Right atrium auricular region (tissue), 2 donors: ENCODE measurements at places on chromosomes 1 and 21. TPM values are rescaled to one million over a fixed set of nuclear protein-coding genes. Genes with fewer than 3 reads are reported as not detected.

The TAL1 gene
- 3.1 TPM for total RNA-seq

DNA sequence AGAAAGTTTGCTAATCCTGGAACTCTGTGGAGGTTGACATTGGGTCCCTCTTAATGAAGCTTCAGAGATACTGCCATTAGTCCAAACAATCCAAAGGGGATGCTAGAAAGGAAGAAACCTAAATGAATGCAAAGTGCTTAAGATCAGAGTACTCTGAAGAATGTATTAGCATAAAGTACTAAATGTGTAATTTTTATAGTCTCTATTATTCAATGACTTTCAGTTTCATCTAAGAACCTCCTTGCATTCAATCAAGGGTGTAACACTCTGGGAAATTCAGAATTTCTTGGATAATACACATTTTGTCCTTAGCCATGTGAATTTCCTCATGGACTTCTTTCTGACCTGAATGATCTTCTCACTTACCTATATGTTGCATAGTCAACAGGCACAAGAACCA is 1078.5 kb upstream of the ADGRL4 start:
- DNase-seq = no peak
- H3K27ac ChIP-seq = no peak overlapping the region
- no peak overlapping the region for H3K4me3 ChIP-seq
- H3K36me3 ChIP-seq = no peaks in the 10 kb centered on the region

DNA sequence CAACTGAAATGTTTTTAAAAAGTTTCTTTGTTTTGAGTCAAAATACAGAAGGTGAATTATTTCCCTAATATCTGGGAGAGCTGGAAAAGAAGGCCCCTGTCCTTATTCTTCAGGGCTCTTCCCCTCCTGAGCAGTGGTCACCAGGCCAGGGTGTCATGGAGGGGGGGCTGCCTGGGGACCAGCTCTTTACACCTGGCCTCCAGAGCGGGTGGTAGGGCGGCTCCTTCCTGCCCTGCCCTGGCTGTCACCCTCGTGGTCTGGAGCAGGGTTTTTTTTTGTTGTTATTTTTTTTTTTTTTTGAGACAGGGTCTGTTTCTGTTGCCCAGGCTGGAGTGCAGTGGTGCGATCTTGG is 6.6 kb downstream of the SKI start:
- H3K27me3 ChIP-seq = no peaks in the 10 kb centered on the region
- DNase-seq = no peak

DNA sequence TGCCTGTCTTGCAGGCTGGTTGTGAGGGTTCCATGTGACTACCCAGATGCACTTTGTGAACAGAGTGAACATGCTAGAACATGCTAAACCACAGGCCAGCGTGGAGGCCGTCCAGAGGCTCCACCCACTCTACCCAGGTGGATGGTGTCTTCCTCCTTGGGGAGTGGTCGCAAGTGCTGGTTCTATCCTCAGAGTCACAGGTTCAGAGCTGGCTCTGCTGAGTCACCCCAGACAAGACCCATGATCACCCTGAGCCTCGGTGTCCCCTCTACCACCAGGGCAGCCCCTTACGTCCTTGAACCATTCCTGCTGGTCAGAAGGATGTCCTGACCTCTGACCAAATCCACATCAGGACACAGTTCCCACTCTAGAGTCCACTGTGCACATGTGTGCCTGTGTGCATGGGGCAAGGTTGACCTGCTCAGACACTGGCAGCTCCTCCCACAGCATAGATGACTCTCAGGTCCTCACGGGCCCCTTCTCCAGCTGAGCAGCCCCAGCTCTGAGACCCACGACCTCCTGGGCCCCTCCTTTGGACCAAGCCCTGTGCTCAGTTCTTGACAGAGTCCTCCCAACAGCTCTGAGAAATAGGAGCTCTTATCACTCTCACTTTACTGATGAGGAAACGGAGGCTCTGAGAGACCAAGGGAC is 391.8 kb downstream of the MATN1 start:
- H3K27me3 ChIP-seq = no peaks in the 10 kb centered on the region
- no peaks in the 10 kb centered on the region for H3K4me1 ChIP-seq
- H3K27ac ChIP-seq = no peak overlapping the region
- H3K36me3 ChIP-seq = no peaks in the 10 kb centered on the region
- H3K4me3 ChIP-seq = no peak overlapping the region

- H3K4me3 ChIP-seq = peak overlapping the region; percentile 96
- H3K27ac ChIP-seq = peak overlapping the region; percentile 94
- peak; percentile 92 for DNase-seq
- no peaks in the 10 kb centered on the region for H3K27me3 ChIP-seq
- peaks cover 34% of the 10 kb centered on the region for H3K4me1 ChIP-seq
Observed at GRCh38 chr1:178093494-178093950, 382 bp upstream of the RASAL2 start.

The ABCA4 gene
- not detected for total RNA-seq

- no peak overlapping the region for H3K4me3 ChIP-seq
- peak overlapping the region; percentile 73 for H3K27ac ChIP-seq
- DNase-seq = no peak
- no peaks in the 10 kb centered on the region for H3K27me3 ChIP-seq
Observed at GRCh38 chr1:164785841-164786534, 227.0 kb downstream of the PBX1 start.

The MRPS15 gene
- 93.4 TPM for total RNA-seq

- no peaks in the 10 kb centered on the region for H3K4me1 ChIP-seq
- peak; percentile 91 for DNase-seq
- H3K27ac ChIP-seq = peak overlapping the region; percentile 92
- no peaks in the 10 kb centered on the region for H3K36me3 ChIP-seq
- no peaks in the 10 kb centered on the region for H3K27me3 ChIP-seq
Observed at GRCh38 chr1:234722904-234723720, 113.1 kb upstream of the IRF2BP2 start.

GRCh38 chr1:21909286-21909759 is 27.8 kb downstream of the HSPG2 start:
- peaks cover 100% of the 10 kb centered on the region for H3K4me1 ChIP-seq
- H3K27ac ChIP-seq = peak overlapping the region; percentile 91
- H3K36me3 ChIP-seq = no peaks in the 10 kb centered on the region
- no peak overlapping the region for H3K4me3 ChIP-seq
- H3K27me3 ChIP-seq = no peaks in the 10 kb centered on the region

The LGR6 gene
- 5.5 TPM for total RNA-seq

DNA sequence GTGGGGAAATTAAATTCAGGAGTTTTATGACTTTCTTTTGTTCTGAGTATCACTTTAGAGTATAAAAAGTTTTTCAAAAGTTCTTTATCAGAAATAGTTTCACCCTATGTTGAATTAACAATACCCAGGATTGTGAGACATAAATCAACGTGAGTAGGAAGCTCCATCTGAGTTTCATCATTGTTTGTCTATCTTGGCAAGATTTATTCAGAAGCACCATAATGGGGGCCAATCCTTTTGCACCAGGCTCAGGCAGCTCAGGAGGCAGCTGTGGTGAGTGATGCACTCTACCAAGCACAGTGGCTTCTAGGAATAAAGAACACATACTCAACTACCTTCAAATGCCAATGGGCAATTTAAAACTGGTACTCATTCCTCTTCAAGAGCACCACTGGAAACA is 12.0 kb downstream of the CREG1 start:
- peaks cover 32% of the 10 kb centered on the region for H3K36me3 ChIP-seq
- H3K27me3 ChIP-seq = no peaks in the 10 kb centered on the region
- no peak overlapping the region for H3K27ac ChIP-seq
- H3K4me1 ChIP-seq = no peaks in the 10 kb centered on the region

The CASZ1 gene
- 50.3 TPM for total RNA-seq

The RCSD1 gene
- total RNA-seq = 26.5 TPM

GRCh38 chr21:25297117-25297516 is 310.2 kb downstream of the MRPL39 start:
- no peaks in the 10 kb centered on the region for H3K36me3 ChIP-seq
- H3K4me1 ChIP-seq = no peaks in the 10 kb centered on the region
- no peak overlapping the region for H3K27ac ChIP-seq
- no peaks in the 10 kb centered on the region for H3K27me3 ChIP-seq
- no peak for DNase-seq

The MYCBP gene
- total RNA-seq = 9.4 TPM

DNA sequence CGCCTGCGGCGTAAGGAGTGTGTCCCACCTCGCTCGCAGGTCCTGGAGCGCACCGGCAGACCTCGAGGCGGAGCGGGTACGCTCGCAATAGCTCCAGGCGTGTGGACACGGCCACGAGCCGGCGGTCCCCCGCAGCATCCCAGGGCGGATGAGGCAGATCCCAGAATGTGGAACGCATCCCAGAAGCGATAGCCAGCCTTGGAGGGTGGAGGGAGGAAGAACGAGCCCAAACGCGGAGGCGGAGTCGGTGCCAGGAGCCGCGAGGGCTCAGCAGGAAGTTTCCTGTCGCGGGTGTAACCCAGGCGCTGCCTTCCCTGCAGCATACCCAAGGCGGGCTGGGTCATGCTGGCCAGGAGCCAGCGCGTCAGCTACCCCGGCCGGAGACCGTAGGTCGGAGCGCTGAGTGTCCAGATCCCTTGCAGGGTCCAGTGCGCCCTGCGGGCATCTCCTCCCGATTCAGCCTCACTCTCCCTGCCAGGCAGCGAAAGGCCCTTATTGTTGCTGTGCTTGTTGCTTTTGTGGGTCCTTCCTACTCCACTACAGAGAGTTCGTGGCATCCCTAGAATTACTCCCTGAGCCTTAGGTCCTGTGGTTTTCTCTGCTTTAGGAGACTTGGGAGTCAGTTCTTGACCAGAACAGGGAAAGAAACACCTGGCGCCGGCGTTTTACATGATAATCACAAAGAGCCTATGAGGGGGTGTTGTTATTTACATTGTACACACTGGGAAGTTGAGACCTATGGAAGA is 27.7 kb downstream of the STYXL2 start:
- no peak overlapping the region for H3K27ac ChIP-seq
- H3K4me1 ChIP-seq = peaks cover 7% of the 10 kb centered on the region
- no peaks in the 10 kb centered on the region for H3K27me3 ChIP-seq
- peak overlapping the region; percentile 36 for H3K4me3 ChIP-seq
- no peak for DNase-seq

DNA sequence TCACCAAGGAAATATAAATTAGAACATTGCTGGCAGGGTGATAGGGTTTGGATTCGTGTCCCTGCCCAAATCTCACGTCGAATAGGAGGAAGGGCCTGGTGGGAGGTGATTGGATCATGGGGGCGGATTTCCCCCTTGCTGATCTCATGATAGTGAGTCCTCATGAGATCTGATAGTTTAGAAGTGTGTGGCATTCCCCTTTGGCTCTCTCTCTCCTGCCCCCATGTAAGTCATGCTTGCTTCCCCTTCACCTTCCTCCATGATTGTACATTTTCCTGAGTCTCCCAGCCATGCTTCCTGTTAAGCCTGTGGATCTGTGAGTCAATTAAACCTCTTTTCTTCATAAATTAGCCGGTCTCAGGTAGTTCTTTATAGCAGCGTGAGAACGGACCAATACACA is 60.6 kb downstream of the VPS26C start:
- H3K27ac ChIP-seq = peak overlapping the region; percentile 84
- H3K4me3 ChIP-seq = no peak overlapping the region
- no peak for DNase-seq
- H3K4me1 ChIP-seq = no peaks in the 10 kb centered on the region
- H3K27me3 ChIP-seq = no peaks in the 10 kb centered on the region
- peaks cover 18% of the 10 kb centered on the region for H3K36me3 ChIP-seq

DNA sequence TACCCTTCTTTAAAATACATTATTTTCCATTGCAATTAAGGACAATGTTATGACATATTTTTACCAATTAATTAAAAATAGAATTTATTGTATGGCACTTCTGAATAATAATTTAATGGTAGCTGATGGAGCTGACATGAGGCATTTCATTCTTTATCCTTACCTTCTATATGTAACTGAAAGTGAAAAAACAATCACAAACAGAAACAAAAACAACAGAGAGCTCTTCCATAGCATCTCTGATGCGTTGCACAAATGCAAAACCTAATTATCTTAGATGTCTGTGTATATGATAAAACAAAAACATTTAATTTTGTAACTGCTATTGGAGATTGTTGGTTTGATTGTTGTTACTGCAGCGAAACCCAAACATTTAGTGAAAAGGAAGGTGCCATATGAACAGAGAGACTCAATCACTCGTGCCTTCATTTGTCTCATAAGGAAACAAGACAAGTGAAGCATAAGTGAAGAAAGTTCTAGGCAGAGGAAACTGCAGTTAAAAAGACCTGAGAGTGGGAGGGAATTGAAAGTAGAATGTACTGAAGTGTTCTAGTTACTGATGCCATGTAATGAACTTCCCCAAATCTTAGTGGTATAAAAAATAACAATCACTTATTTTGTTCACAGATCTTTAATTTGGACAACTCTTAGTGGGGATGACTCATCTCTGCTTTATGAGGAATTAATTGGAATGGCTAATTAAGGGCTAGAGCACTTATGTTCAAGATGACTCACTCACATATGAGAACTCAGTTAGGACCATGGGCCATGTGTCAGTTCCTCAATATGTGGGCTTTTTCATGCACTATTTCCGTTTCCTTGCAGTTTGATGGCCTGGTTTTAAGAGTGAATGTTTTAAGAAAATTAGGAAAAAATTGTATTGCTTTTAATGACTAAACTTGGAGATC is 245.0 kb upstream of the OLFM3 start:
- no peaks in the 10 kb centered on the region for H3K4me1 ChIP-seq
- no peak overlapping the region for H3K4me3 ChIP-seq
- H3K27ac ChIP-seq = no peak overlapping the region

The SLC9C2 gene
- total RNA-seq = 0.24 TPM

The UTS2 gene
- total RNA-seq = not detected

The CTSE gene
- 1.1 TPM for total RNA-seq

DNA sequence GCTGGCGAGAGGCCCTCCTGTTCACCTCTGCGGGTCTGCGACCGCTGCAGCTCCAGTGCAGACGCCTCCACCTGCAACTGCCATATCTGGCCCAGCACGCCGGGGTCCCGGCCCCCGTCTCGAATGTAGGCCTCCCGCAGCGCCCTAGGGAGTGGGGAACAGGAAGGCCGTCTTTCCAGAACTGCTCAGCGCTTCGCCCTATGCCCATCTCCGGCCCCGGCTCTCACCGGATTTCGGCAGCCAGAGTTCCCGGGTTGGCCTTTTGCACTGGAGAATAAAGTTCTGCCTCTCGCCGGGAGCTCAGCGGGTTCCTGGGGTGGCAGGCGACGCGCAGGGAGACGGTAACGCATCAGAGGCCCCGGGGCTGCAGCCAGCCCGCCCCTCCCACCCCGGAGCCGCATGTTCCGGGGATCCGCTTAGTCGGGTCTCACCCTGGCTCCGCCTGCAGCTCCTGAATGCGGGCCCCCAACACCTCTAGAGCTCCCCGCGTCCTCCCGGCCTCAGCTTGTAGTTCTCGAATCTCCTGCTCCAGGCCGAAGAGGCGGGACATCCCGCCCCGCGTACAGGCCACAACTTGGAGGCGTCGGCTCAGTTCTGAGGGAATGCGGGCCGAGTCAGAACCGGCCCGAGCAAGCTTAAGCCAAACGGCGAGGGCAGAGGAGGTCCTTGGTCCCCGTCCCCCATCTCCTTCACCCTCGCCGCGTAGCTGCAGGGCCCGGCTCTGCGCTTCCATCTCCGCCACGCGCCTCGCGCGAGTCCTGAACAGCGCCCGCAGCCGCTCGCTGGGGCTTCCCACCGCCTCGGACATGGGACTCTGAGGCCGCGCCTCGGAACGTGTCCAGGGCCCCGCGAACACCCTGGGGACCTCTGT is 1.1 kb downstream of the CCDC17 start:
- peak overlapping the region; percentile 36 for H3K27ac ChIP-seq
- H3K4me3 ChIP-seq = peak overlapping the region; percentile 20
- DNase-seq = no peak
- peaks cover 23% of the 10 kb centered on the region for H3K36me3 ChIP-seq
